ENCODE measurements at places on chromosomes 6 and 20. TPM values are rescaled to one million over a fixed set of nuclear protein-coding genes. Genes with fewer than 3 reads are reported as not detected.

POLR1H gene
- 21.2 TPM for total RNA-seq

CST9L gene
- not detected for total RNA-seq

TMEM74B gene
- total RNA-seq: 3.9 TPM

FAM83B gene
- total RNA-seq: 119 TPM

GRCh38 chr6:11413728-11414127, 123.8 kb upstream of the TMEM170B start:
- no peaks in the 10 kb centered on the region for H3K36me3 ChIP-seq
- no peaks in the 10 kb centered on the region for H3K27me3 ChIP-seq
- DNase-seq: no peak
- H3K4me3 ChIP-seq: no peak overlapping the region

- no peaks in the 10 kb centered on the region for H3K4me1 ChIP-seq
- H3K4me3 ChIP-seq: no peak overlapping the region
- no peak for DNase-seq
- no peaks in the 10 kb centered on the region for H3K36me3 ChIP-seq
These were observed 50.5 kb upstream of the PAK5 start for GRCh38 chr20:9889270-9889981.

GRCh38 chr6:68559070-68559469, 76.0 kb upstream of the ADGRB3 start:
- no peaks in the 10 kb centered on the region for H3K4me1 ChIP-seq
- no peak for DNase-seq
- no peak overlapping the region for H3K4me3 ChIP-seq
- H3K27ac ChIP-seq: no peak overlapping the region

GRCh38 chr20:18904624-18905023, 91.0 kb downstream of the SCP2D1 start:
- H3K36me3 ChIP-seq: no peaks in the 10 kb centered on the region
- no peak overlapping the region for H3K4me3 ChIP-seq
- DNase-seq: no peak
- H3K27ac ChIP-seq: no peak overlapping the region

DNA sequence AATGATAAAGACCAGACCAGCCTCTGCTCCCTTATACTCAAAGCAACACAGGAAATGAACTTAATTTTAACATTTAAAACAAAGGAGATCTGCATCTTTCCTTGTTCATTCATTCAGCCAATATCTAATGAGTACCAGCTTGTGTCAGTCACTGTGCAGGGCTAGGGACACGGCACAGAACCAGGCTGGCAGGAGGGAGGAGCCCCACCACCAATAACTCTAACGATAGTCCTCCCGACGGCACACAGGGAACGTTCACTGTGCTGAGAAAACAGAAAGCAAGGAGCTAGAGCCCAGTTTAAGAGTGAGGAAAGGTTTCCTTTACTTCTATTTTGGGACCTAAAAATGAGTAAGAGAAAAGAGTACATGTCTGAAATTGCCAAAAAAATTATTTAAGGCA, 9.9 kb downstream of the ETV7 start:
- no peak overlapping the region for H3K27ac ChIP-seq
- peak; percentile 75 for DNase-seq
- H3K36me3 ChIP-seq: no peaks in the 10 kb centered on the region
- no peaks in the 10 kb centered on the region for H3K27me3 ChIP-seq

GRCh38 chr20:35004051-35004725, 48.5 kb downstream of the MYH7B start:
- peak; percentile 52 for DNase-seq
- no peaks in the 10 kb centered on the region for H3K27me3 ChIP-seq
- no peak overlapping the region for H3K4me3 ChIP-seq
- H3K4me1 ChIP-seq: peaks cover 7% of the 10 kb centered on the region
- H3K27ac ChIP-seq: no peak overlapping the region

GRCh38 chr6:37024656-37025337, 19.3 kb downstream of the FGD2 start:
- DNase-seq: no peak
- no peaks in the 10 kb centered on the region for H3K36me3 ChIP-seq
- H3K27me3 ChIP-seq: no peaks in the 10 kb centered on the region
